ENCODE measurements at places on chromosomes 1 and 21.

- no peak for DNase-seq
Measured at GRCh38 chr1:2563205-2563604, 7.0 kb downstream of the TNFRSF14 start.

DNA sequence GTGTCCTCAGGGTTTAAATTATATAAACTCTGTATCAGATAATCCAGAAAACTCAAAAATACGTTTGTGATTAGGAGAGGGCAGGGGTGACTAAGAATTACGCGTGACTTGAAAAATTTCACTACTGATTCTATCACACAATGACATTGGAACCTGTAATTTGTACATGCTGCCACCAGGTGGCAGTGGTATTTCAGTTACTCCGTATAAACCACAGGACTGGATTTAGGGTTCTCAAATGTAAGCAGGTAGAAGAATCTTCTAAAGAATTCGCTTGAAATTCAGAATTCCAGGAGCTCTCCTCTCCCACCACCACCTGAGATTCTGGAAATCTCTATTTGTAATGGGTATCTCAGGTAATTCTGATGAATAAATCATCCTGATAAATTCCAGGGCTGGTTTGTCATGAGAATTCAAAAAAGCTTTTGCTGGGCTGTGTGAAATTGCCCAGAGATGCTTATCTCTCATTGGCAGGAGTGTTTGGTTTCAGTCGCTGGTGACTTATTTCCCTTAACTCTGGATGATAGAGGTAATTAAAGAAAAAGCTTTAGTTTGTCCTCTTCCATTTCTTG is 1.7 kb upstream of the KRTAP7-1 start:
- no peak for DNase-seq

- DNase-seq: peak; percentile 54
Measured at GRCh38 chr1:200488375-200489165, 78.7 kb upstream of the ZNF281 start.

- no peak for DNase-seq
Measured at GRCh38 chr1:77168358-77168757, 50.9 kb downstream of the PIGK start.

- DNase-seq: no peak
Measured at GRCh38 chr1:154609398-154610380, 1.7 kb upstream of the ADAR start.

DNA sequence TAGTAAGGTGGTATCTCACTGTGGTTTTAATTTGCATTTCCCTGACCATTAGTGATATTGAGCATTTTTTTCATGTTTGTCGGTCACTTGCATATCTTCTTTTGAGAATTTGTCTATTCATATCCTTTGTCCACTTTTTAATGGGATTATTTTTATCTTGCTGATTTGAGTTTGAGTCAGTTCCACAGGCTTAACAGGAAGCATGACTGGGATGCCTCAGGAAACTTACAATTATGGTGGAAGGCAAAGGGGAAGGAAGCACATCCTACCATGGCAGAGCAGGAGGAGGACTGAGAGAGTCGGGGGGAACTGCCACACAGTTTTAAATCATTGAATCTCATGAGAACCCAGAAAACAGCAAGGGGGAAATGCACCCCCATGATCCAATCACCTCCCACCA is 51.1 kb downstream of the ODF2L start:
- DNase-seq: no peak

DNA sequence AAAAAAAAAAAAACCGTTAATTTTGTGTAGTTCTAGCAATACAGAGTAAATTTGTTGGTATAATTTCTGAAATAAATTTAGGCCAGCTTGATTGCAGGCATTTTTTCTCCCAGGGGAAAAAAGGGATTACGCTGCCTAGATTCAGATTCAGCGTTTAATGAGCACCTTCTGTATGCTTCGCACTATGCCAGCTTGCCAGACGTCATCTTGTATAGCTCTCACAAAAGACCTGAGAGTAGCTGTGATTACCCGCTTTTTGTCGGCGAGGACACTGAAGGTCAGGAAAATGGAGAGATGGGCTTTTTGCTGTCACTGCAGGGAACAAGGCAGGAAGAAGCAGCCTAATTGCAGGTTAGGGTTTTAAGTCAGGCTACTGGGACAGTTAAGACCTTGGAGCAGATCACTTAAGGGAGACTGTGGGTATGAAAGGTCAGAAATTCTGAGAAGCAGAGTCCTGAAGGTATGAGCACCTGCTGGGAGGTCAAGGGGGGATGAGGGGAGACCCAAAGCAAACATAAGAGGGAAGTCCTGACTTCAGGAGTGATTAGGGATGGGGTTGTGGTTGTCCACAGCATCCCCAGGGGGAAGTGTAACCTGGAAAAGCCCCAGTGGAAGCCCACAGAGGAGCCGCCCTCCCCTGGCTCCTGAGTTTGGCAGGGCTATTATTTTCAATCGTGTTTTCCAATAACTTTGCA is 39.0 kb downstream of the TMCC2 start:
- no peak for DNase-seq

GRCh38 chr1:22222723-22223122 is 79.8 kb upstream of the WNT4 start:
- no peak for DNase-seq

DNA sequence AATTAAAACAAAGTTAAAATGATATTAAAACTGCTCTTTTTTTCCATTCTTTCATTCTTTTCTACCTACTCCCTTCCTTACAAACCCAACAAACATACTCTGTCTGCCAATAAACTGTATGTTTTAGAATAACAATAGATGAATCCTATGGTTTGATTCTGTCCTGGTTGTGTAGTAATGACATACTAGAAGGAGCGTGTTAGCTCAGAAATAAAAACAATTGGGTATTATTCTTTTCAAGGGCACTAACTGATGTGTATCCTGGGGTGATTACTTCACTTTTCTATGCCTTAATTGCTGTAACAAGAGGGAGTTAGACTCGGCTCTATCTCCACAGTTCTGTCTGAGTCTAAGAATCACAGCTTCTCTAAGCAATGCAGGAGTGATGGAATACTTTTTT is 194.4 kb downstream of the GIPC2 start:
- DNase-seq: no peak

GRCh38 chr1:35544976-35545375 is 12.2 kb downstream of the KIAA0319L start:
- no peak for DNase-seq

All from hepatic stellate cell (primary cell).